ENCODE measurements at places on chromosomes 3 and 15.

GRCh38 chr15:65902373-65902772, 33.1 kb downstream of the RAB11A start:
- DNase-seq: peak; percentile 15

GRCh38 chr3:4503050-4503449, 9.9 kb downstream of the ITPR1 start:
- DNase-seq: no peak

DNA sequence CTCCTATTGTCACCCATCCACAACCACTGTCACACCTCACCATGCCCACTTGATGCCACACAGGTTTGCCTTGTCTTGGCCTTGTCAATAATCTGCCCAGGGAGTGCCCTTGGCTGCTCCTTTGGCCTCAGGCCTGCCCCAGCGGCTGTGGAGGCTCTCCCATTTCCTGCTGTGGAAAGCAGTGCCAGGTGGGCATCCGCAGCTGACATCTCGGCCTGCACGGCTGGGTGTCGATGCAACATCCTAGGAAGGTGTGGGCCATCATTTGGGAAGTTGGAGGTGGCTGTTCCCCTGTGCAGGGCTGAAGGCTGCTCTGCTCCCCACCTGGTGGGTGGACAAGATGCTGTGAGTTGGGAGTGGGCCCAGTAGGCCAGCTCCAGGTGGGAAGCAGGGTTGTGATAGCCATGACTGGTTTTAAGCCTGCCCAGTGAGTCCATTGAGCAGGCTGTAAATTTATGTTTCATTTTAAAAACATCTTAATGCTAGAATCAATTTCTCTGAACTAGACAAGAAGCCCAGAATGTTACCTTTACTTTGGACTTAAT, 12.5 kb downstream of the DNAH1 start:
- DNase-seq: no peak

DNA sequence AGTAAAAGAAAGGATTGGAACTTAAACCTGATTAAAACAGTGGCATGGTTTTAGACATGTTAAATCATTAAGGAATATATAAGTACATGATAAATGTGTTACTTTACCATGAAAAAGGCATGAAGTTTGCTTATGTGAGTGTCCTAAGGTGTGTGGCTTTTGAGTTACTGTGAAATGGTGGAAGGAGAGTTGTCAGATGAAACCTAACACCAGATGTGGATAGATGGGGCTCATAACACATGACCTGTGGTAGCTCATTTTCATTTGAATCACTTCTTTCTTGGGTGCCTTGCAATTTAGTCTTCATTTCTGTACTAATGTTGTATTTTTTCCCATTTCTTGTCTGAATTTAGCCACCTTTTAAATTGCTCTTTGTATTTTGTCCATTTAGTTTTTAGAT, 13.0 kb downstream of the MEF2A start:
- no peak for DNase-seq

DNA sequence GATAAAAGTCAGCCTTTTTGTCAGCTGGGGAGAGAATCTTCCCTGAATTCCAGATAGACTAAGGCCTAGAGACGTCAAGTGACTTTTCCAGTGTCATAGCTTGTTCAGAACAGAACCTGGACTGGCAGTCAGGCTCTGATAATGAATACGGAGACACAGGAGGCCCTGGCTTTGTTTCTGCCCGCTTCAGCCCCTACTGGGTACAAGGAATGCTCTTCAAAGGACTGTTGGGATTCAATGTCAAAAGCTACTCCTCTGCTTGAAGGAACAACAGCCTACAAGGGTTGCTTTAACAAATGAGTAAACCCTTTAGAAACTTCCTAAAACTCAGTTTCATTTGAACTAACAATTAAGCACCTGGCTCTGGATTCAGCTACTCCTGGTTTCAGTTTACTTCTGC, 412.3 kb downstream of the OXSM start:
- DNase-seq: no peak

- DNase-seq: no peak
Measured at GRCh38 chr15:68218331-68218730, 11.2 kb downstream of the CLN6 start.

DNA sequence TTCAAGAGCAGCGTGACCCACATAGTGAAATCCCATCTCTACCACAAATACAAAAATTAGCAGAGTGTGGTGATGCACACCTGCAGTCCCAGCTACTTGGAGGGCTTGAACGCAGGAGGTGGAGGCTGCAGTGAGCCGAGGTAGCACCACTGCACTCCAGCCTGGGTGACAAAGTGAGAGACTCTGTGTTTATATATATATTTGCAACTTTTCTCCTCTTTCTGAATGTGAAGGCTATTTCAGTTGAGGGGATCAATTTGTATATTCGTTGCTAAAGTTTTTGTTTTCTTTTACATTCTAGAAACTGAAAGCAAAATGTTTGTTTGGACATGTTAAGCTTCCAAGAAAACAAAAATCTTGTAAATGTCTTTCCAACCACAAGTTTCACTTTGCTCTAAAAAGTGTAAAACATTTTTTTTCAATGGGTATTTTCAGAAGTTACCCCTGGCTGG, 29.8 kb upstream of the FAM98B start:
- no peak for DNase-seq

DNA sequence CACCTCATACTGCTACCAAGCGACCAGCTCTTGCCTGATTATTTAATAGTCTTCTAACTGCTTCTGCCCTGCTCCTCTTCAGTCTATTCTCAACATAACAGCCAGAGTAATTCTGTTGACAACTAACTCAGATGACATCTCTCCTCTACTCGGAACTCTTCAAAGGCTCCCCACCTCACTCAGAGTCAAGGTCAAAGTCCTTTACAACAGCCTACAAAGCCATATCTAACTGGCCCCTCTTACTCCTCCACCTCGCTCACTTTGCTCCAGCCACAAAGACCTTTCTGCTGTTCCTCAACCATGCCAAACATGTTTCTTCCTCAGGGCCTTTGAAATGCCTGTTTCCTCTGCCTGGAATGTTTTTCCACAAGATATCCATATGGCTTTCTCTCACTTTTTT, 43.6 kb downstream of the PIK3R4 start:
- DNase-seq: no peak

GRCh38 chr3:151789853-151790463, 24.0 kb upstream of the AADAC start:
- DNase-seq: no peak

GRCh38 chr3:82561784-82562183, 800.3 kb upstream of the GBE1 start:
- no peak for DNase-seq

DNA sequence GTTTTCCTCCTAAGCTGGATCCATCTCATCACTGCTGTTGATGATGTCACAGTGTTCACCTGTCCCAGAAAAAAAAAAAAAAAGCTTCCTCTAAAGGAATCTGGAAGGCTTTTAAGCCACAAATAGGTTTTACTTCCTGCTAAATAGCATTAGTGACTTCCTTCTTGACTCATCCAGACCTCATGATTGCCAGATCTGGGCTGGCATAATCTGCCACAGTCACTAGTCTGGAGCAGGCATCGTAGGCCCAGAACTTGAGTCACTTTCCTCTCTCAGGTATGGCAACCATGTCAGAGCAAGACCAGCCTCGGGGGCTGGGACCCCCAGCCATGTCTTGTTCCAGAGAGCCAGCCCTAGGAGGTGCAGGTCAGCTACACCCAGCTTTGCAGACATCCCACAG, 266.5 kb upstream of the CADM2 start:
- no peak for DNase-seq

All from midbrain (tissue), 1 donor.